SJCRH30 (cell line): ENCODE measurements at places on chromosomes 6 and 20. TPM values are rescaled to one million over a fixed set of nuclear protein-coding genes. Genes with fewer than 3 reads are reported as not detected.

C20orf141 gene
- not detected in 2 replicates for total RNA-seq

DNA sequence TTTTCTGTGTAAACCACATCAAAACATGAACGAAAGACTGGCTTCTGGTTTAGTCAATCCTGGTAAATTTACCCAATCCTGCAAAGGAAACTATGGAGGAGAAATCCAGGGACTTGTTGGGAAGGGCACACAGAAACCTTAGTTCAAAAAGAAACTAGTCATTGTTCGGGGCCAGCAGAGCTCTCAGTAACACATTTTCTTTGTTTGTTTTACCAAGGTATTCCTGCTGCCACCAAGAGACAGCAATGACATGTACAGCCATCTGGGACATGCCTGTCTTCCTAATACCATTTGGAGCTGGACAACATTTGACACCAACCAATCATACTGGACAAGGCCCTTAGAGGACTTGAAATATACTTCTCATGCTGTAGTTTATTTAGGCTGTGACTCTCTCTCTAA lies 8.3 kb downstream of the OARD1 start:
- peak overlapping the region; percentile 21; the same call in 1 of the 2 replicates for H3K27ac ChIP-seq
- H3K36me3 ChIP-seq = peaks cover 15% of the 10 kb centered on the region
- no peak overlapping the region for H3K4me3 ChIP-seq

DNA sequence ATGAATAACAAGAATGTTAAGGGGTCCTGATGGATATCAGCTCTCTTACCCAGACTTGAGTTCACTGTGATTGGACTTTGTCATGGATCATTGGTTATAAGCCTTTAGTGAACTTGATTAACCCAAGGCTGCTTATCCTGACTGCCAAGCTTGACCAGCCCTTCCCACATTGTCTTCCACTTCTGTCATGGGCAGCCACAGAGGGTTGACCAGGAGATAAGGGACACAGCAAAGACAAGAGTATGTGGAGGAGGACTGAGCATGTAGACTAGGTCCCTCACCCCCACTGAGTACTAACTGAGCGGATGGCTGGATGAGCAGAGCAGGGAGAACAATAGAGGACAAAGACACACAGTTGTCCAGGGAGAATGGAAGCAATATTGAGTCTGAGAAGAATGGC lies 52.5 kb downstream of the FAXC start:
- H3K4me3 ChIP-seq = no peak overlapping the region
- H3K27ac ChIP-seq = no peak overlapping the region
- H3K27me3 ChIP-seq = no peaks in the 10 kb centered on the region
- no peak for DNase-seq
- H3K36me3 ChIP-seq = no peaks in the 10 kb centered on the region

PRL gene
- 1.1 and 2.1 TPM in 2 replicates for total RNA-seq

GRCh38 chr6:19377722-19378121 lies 459.4 kb upstream of the ID4 start:
- no peaks in the 10 kb centered on the region for H3K27me3 ChIP-seq
- H3K36me3 ChIP-seq = no peaks in the 10 kb centered on the region
- H3K4me3 ChIP-seq = no peak overlapping the region

KIF25 gene
- 0.51 TPM in 1 of 2 replicates, not detected in the other for total RNA-seq

DNA sequence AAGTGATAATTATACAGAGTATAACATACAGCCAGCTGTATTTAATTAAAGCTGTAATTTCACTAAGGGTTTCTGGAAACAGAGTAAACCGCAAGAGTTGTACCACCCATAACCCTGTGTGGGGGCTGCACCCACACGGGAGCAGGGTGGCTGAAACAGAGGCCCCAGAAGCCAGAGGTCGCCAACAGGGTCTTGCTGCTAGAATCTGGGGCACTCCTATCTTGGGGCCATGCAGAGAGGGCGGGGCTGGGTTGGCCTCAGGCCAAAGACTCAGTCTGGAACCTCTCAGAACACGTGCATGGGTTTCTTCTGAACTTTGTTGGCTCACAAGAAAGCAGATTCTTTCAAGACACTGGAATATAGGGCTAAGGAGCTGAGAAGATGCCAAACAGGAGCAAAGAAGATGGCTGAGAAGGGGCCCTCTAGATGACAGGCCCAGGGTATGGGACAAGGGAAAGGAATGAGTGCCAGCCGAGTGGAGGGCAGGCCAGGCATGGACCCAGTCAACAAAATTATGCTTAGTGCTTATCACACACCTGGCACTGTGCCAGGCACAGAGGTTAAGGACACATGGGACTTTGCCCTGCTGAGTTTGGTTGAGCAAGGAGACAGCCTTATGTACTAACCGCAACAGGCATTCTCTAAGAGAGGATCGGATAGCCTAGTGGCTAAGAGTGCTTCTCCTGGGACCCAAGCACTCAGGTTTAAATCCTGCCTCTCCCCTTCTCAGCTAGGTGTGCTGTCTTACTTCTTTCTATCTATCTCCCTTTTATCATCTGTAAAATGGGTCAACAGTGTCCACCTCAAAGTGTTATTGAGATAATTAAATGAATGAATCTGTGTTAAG lies 96.6 kb upstream of the FOXP4 start:
- no peaks in the 10 kb centered on the region for H3K36me3 ChIP-seq
- H3K27me3 ChIP-seq = peaks cover 11% of the 10 kb centered on the region
- H3K4me1 ChIP-seq = peaks cover 3% of the 10 kb centered on the region; the same call in 1 of the 2 replicates
- no peak overlapping the region for H3K4me3 ChIP-seq
- no peak overlapping the region for H3K27ac ChIP-seq

- no peak overlapping the region for H3K4me3 ChIP-seq
- no peaks in the 10 kb centered on the region for H3K27me3 ChIP-seq
- DNase-seq = no peak
- no peaks in the 10 kb centered on the region for H3K36me3 ChIP-seq
- H3K4me1 ChIP-seq = no peaks in the 10 kb centered on the region
These were observed 634.5 kb downstream of the EYS start for GRCh38 chr6:65072500-65072899.

POU5F1 gene
- 2.4 and 5.7 TPM in 2 replicates for total RNA-seq

DNA sequence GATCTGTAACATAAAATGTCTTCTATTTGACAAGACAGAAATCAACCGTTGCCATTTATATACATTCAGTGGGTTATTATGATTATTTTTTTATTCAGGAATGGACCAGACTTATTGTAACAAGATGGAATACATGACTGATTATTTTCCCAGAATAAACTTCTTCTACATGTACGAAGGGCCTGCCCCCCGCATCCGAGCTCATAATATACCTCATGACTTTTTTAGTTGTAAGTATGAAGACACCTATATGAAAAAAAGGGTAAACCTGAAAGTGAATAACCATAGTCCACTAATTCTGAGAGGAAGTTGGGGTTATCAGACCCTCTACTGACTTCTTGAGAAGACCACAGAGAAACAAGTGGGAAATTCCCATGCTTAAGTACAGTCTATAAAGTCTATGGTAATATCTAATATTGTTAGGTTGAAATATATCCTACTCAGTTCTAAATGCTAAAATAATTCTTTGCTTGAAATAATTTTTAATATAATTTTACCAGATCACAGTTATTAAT lies 15.9 kb downstream of the OR2A4 start:
- no peaks in the 10 kb centered on the region for H3K27me3 ChIP-seq
- no peaks in the 10 kb centered on the region for H3K4me1 ChIP-seq
- no peak overlapping the region for H3K4me3 ChIP-seq
- no peak overlapping the region for H3K27ac ChIP-seq
- no peak for DNase-seq

PROCR gene
- 9.0 and 9.6 TPM in 2 replicates for total RNA-seq

PROKR2 gene
- total RNA-seq = not detected in 2 replicates

ZSCAN9 gene
- 14.0 and 15.5 TPM in 2 replicates for total RNA-seq

- H3K27ac ChIP-seq = no peak overlapping the region
- H3K4me3 ChIP-seq = no peak overlapping the region
- no peak for DNase-seq
These were observed 566.8 kb downstream of the TFAP2A start for GRCh38 chr6:9848094-9848493.

SCUBE3 gene
- total RNA-seq = 0.28 and 0.36 TPM in 2 replicates

- no peaks in the 10 kb centered on the region; the same call in 1 of the 2 replicates for H3K36me3 ChIP-seq
- DNase-seq = no peak
- H3K4me3 ChIP-seq = no peak overlapping the region
These were observed 3.1 kb downstream of the FBXL4 start for GRCh38 chr6:98944598-98945081.

DNA sequence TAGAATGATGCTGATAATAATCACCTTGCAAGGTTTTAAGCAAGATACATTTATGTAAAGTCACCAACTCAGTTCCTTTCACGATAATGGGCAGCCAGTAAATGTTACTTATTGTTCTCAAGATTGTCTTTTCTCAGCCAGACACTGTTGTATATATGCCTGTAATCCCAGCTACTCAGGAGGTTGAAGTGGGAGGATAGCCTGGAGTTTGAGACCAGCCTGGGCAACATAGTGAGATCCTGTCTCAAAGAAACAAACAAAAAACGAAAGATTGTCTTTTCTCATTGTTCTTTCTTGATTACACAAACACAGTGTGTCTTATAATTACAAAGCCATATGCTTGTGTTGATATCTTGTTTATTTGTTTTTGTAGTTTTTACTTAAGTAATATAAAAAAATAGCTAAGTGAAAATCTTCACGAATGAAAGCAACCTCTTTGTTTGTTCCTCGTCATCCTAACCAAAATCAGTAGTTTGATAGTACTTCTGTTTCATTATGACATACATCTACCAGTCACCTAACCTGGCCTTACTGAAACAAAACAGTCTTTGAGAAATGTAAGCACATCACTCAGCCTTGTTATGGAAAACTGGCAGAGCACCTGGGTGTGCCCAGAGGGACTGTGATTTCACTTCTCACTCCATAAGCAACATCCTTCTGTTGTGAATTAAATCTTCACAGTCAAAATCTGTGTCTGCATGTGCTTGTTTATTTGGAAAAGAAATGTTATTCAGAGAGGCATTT lies 436.2 kb upstream of the SOX4 start:
- no peaks in the 10 kb centered on the region for H3K27me3 ChIP-seq
- H3K4me1 ChIP-seq = no peaks in the 10 kb centered on the region
- no peak overlapping the region for H3K27ac ChIP-seq
- DNase-seq = no peak

DNA sequence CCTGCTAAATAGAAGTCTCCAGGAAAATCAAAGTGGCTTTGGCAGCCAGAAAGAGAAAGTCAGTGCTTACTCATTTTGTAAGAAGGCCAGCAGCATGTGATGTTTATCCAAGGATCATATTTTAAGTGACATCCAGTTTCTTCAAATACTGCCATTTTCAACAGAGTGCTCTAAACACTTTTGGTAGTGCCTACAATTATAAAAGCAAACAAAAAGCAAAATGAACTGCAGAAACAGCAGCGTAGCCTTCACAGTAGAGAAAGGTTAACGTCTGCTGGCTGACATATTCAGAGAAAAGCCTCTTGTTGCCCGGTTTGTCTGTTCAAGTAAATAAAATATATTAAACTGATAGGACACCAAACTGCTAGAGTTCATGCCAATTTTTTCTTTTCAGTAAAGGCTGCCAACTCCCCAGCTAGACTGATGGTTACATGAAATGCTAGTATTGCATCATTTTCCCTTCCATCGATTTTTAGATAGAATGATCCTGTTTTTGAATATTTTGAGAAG lies 705.7 kb upstream of the SLC35B3 start:
- DNase-seq = no peak
- no peak overlapping the region for H3K27ac ChIP-seq
- no peaks in the 10 kb centered on the region for H3K36me3 ChIP-seq
- no peaks in the 10 kb centered on the region for H3K27me3 ChIP-seq
- no peak overlapping the region for H3K4me3 ChIP-seq
- H3K4me1 ChIP-seq = peaks cover 4% of the 10 kb centered on the region; the same call in 1 of the 2 replicates

DNA sequence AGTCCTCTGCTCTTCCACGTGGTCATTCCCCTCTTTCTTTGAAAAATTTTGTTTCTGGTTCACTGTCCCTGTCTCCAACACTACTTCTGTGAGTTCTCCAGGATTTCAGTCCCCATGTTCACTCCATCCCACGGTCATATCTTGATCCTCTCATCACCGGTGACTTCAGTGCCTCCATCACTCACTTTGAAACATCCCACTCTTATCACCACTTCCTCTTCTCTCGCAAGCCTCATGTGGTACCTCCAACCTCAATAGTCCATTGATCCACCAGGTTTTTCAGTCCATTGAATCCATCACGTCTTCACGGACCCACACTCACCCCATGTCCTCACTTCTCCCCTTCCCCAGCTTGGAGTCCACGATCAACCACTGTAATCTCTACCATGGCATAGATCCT lies 64.8 kb downstream of the CARMIL1 start:
- H3K4me1 ChIP-seq = no peaks in the 10 kb centered on the region
- no peaks in the 10 kb centered on the region for H3K27me3 ChIP-seq
- no peaks in the 10 kb centered on the region for H3K36me3 ChIP-seq
- no peak overlapping the region for H3K27ac ChIP-seq
- H3K4me3 ChIP-seq = no peak overlapping the region

OR2B6 gene
- total RNA-seq = not detected in 2 replicates
